ENCODE measurements at places on chromosomes 6 and 20. TPM values are rescaled to one million over a fixed set of nuclear protein-coding genes. Genes with fewer than 3 reads are reported as not detected.

NKX2-2 gene
- not detected for total RNA-seq

WFDC12 gene
- total RNA-seq: not detected

GRCh38 chr20:39778431-39778830, 816.3 kb downstream of the DHX35 start:
- no peak for DNase-seq

- DNase-seq: peak; percentile 9
Measured at GRCh38 chr6:138007014-138007472, 100.2 kb downstream of the PERP start.

GRCh38 chr20:40680161-40680959, 8.7 kb downstream of the MAFB start:
- no peak for DNase-seq

DNA sequence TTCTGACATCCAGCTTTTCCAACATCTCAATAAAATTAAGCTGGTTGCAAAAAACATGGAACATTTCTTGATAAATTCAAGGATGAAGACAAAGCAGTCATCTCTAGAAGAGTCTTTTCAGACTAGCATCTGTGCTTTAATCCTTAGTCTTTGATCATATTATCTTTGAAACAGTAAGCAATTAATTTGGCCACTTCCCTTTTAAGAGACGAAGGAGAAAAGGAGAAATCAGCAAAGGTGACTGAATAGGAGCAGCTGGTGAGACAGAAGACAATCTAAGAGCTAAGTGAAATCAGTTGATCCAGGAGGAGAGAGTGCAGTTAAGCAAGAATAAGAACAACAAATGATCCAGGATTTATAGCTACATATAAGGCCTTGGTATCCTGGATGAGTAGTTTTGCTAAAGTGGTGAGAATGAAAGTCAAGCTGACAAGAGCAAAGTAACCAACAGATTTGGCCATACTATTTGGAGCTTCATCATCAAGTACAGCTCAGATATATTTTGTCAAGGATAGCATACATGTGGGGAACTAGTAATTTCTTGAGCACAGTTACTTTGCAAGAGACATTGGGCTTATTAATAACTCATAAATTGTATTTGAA, 215.5 kb downstream of the ADGB start:
- peak; percentile 15 for DNase-seq

DNA sequence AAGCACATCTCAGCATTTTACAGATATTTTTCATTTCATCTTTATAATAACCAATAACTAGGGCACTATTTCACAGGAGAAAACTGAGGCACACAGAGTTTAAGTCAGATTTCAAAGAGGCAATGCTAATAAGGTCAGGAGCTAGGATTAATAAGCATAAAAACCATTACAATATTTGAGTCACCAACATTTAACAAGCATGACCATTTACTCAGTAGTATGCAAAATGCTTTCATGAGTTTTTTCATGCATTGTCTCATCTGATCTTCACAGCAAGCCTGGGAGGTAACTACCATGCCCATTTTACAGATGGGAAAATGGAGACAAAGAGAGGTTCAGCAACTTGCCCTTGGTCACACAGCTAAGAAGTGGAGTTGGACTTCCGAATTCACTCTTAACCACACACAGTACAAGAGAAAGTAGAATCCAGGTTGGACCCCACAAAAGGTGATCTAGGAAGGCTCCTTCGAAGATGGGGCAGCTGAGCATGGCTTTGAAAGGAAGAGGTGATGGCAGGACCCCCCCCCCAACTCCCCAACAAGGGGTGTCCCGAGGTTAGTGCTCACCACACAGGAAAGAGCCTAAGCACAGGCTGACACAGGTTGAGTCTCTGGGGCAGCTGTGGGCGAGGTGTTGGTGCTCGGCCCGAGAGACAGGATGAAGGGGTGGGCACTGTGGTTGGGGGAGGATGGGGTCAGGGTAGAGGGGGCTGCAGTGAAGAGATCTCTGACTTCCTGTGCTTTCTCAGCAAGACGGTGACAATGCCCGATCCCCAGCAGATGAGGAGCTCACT, 108.8 kb downstream of the PREX1 start:
- DNase-seq: no peak

GRCh38 chr6:24251339-24251738, 106.5 kb downstream of the DCDC2 start:
- DNase-seq: no peak

- no peak for DNase-seq
Measured at GRCh38 chr6:134049586-134049985, 2.8 kb downstream of the SLC2A12 start.

- DNase-seq: peak; percentile 69
Measured at GRCh38 chr6:160992061-160992979, 751 bp downstream of the MAP3K4 start.

- DNase-seq: no peak
Measured at GRCh38 chr6:107820338-107821261, 3.5 kb downstream of the SCML4 start.

GRCh38 chr6:23940466-23940865, 185.5 kb upstream of the NRSN1 start:
- DNase-seq: no peak

DNA sequence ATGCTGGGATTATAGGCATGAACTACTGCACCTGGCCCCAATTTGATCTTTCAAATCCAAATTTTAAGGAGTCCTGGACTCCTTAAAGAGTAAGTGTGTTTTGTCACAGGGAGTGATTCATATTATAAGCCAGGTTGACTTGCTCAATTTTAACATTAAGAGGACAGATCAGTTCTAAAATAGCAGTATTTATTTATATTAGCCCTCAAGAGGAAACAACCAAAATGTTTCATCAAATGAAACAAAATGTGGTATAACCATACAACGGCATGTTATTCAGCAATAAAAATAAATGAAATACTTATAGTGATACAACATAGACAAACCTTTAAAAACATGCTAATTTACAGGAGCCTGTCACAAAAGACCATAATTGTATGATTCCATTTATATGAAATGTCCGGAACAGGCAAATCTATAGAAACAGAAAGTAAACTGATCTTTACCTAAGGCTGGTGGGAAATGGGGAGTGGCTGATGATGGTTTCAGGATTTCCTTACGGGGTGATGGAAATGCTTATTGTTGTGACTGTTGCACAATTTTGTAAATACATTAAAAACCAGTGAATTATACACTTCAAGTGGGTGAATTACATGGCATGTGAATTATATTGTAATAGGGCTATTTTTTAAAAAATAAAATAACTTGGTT, 637.4 kb downstream of the MMUT start:
- DNase-seq: peak; percentile 50

GRCh38 chr20:45044601-45045000, 56.3 kb downstream of the KCNS1 start:
- no peak for DNase-seq

DNA sequence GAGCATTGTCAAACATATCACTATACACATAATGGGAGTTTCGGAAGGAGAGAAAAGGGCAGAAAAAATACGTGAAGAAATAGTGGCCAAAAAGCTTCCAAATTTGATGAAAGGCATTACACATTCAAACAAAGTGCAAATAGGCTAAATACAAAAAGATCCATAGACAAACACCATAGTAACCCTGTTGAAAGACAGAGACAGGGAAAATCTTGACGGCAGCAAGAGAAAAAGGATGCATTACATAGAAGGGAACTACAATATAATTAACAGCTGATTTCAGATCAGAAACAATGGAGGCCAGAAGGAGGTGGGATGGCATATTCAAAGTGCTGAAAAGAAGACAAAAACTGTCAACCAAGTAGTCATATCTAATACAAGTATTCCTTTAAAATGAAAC, 170.8 kb downstream of the MRPL14 start:
- DNase-seq: no peak

DNA sequence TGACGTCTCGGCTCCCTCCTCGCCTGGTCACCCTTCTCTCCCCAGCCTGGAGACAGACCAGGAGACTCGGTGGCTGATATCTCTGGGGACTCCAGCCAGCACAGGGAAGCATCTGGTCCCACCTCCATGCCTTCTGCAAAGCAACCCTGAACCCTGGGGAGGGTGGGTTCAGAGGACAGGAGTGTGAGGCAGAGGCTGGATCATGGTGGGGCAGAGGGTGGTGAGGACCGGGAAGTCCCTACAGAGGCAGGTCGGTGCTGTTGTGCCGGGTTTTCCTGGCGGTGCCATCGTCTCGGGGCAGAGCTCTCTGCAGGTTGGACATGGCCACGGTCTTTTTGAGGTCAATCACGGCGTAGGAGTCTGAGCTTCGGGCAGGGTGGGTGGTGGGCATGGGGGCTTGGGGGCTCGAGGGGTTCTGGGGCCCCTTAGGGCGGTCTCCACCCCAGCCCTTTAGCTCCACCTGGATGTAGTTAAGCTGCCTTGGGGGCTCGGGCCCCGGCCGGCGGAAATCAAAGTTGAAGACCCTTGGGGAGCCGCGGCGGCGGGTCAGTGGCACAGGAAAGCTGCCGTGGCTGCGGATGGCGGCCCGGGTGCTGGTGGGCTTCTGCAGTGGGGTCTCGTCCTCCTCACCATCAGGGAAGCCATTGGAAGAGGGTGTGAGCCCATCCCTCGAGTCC, 9.2 kb downstream of the FRS3 start:
- DNase-seq: no peak

- DNase-seq: peak; percentile 83
Measured at GRCh38 chr6:30615219-30615957, 1.7 kb downstream of the PPP1R10 start.

Data from LHCN-M2 (cell line).